ENCODE measurements at places on chromosomes 2 and 18.

DNA sequence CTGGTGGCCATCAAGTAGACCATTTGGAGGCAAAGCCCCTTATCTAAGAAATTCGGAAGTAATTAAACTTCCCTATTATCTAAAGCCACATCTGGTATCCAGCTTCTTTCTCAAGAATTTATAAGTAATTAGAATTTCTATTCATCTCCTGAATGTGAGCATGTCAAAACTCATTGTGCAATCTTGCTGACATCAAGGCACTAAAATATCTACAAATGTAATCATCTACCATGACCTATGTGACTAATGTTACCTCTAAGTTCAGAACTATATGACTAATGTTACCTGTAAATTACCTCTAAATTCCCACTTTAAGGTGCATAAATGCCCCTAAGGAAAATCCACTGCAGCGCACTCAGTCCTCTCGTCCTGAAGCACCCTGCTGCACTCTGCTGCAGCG is 773.0 kb downstream of the CPS1 start:
- no peak for DNase-seq

- DNase-seq: no peak
Measured at GRCh38 chr2:184472481-184472880, 125.8 kb upstream of the ZNF804A start.

GRCh38 chr2:189851174-189851826 is 67.0 kb downstream of the PMS1 start:
- DNase-seq: no peak

DNA sequence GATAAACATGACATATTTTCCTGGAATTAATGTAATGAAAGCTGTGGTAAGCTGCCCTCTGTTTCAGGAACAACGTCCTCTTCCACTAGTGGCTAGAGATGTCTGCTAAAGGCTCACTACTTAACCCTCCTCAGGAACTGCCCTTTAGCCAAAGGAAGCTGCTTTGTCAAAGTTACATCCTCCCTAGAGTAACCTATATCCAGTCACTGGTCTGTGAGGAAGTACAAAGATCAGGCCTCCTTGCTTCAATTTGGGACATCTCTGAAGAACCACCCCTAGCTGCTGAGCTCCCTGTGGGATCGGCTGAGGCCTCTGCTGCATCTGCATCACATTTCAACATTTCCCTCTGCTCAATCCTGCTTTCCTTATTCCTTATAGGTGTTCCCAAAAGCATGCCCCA is 107.8 kb downstream of the PRELID3A start:
- DNase-seq: no peak

DNA sequence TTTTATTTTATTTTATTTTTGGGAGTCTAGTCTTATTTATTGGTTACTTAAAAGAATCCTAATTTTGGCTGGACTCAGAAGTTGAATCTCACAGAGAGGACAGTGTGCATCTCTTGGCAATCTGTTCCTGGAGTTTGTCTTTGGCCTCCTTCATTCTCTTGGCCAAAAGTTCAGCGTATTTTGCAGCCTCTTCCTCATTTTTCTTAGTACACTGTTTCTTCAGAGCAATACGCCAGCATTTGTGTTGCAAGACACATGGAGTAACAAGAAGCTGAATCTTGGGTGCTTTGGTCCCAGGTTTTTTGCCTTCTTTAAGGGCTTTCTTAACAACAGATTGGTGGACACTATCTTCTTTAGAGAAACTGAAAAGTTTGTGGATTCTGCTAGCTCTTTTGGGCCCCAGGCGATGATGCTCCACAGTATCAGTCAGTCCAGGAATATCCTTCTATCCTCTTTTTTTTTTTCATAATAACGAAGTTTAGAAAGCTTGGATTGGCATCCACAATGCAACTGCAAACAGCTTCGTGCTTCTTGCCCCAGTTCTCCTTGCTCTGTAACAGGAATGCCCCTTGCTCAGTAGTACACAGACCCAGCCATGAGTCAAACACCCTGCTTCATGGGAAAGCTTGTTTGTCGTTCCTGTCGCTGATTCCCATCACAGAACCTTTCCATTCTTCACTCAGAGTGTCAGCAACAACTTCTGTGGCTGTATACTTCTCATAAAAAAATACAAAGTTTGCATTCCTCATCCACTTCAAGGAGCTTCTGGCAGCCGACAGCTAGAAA is 34.8 kb upstream of the RFX8 start:
- no peak for DNase-seq

GRCh38 chr2:201059961-201060755 is 11.3 kb downstream of the HYCC2 start:
- no peak for DNase-seq

DNA sequence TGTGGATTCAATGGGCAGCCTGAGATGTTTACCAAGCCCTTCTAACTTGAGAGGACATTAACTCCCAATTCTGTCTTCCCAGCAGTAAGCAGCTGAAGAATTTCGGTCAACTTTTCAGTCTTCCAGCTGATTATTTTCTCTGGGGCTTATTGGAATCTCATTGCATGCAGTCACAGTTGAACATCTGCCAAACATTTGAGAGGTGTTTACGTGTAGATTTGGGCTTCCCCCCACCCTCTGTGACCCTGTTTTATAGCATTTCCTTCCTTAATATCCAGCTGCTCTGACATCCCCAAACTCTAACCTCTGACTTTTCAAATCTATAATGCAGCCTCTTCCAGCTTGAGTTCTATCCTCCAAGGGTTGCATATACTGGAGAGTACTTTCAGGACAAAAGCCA is 16.5 kb upstream of the VIT start:
- DNase-seq: no peak

- DNase-seq: no peak
Measured at GRCh38 chr2:52210161-52210560, 1178.2 kb upstream of the NRXN1 start.

- DNase-seq: no peak
Measured at GRCh38 chr2:121015971-121016485, 269.0 kb downstream of the TFCP2L1 start.

DNA sequence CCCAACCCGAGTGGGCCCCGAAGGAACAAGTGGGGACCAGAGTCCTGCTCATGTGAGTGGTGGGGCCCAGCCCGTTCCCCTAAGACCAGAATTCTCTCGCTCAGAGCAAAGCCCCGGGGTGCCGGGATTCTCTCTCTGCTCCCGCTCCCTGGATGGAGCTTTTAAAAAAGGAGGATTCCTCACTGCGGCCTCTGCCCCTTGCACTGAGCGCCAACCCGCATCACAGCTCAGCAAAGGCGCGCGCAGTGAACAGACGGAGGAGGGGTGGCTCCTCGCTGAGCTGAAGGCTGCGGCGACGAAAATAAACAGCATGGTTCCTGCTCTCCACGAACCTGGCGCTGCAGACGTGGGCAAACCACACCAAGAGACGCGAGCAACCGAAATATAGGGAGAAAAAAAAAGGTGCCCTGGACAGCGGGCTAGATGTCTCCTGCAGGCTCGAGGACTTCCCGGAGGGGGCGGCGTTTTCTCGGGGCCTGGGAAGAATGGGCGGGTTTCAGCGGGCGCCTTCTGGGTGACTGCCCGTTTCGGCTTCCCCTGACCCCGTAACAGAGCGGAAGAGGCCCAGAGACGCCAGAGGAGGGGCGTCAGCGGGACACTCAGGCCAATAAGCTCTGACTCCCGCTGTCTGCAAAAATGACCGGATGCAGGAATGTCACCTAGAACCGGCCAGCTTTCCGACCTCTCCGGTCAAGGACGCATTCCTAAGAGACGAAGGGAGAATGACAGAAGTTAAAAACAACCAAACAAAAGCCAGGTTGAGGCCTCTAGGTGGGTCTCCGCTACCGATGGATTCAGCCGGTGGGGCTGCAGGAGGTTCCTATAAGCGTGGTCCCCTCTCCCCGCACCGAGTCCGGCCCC is 819 bp upstream of the KLF11 start:
- DNase-seq: peak; percentile 26

DNA sequence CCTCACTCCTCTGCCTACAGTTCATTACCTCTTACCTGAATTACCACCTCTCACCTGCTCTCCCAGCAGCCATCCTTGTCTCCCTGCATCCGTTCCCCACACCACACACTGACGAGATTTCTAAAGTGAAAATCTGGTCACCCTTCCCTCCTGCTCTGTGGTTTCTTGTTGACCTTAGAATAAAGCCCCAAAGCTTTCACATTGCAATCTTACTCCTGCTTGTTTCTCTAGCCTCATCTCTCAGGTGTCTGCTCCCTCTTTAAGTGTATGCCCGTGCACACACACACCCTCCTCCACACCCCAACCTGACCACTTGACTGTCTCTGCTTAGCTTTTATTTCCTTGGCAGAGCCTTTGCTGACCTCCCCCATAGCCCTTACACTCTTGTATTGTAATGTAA is 122.0 kb upstream of the SKOR2 start:
- DNase-seq: no peak

- DNase-seq: no peak
Measured at GRCh38 chr2:28193630-28194403, 198.8 kb upstream of the FOSL2 start.

- DNase-seq: no peak
Measured at GRCh38 chr2:186205254-186205911, 280.7 kb upstream of the ZC3H15 start.

- no peak for DNase-seq
Measured at GRCh38 chr2:127091148-127091547, 15.8 kb downstream of the BIN1 start.

DNA sequence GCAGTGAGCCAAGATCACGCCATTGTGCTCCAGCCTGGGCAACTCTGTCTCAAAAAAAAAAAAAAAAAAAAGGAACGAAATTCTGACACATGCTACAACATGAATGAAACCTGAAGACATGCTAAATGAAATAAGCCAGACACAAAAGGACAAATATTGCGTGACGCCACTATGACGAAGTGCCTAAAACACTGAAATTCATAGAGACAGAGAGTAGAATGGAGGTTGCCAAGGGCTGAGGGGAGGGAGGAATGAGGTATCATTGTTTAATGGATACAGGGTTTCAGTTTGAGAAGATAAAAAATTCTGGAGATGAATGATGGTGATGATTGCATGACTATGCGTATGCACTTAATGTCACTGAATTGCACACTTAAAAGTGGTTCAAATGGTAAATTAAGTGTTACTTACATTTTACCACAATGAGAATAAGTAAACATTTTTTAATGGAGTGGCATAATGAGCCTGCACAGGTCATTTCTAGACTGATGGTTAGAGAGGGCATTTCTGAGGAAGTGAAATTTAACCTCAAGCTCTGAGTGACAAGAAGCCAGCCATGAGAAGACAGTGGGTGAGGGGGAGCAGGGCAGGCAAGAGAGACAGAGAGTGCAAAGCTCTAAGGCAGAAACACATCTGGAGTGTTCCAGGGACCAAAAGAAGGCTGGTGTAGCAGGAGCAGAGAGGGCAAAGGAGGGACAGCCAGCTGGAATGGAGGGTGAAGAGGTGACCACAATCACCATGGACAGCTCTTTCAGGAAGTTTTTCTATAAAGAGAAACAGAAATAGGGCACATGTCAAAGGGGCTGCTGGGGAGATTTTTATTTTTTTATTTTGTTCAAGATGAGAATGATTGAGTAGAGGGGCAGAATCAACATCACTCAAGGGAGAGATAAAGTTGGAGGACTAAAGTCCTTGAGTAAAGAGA is 20.6 kb upstream of the EXOC6B start:
- no peak for DNase-seq

GRCh38 chr18:57891707-57892391 is 88.7 kb upstream of the ATP8B1 start:
- no peak for DNase-seq

DNA sequence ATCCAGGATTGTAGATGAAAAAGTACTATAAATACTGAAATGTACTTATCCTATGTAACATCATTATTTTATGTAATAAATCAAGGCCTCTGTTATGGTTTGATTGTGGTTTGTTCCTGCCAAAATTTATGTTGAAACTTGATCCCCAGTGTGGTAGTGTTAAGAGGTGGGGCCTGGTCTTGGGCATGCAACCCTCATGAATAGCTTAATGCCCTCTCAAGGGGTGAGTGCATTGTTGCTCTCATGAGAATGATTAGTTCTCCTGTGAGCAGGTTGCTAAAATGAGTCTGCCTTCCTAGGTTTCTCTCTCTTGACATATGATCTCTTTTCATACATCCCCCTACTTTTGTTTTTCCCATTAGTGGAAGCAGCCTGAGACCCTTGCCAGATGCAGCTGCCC is 915.4 kb downstream of the TSN start:
- no peak for DNase-seq

DNA sequence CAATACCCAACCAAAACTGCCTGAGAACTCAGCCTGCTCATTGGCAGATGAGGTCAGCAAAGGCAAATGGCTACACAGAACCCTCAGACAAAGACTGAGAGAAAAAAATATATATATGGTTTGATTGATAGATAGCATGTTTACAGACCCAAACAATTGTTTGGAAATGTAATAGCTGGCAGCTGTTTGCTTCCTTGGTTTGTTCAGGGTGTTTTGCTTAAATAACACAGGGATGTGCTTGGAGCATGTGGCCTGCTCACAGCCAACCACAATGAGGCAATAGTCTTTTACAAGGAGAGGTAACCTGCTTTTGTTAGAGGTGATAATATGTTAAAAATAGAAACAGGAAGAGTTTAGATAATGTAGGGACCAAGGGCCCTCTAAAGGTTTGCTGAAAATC is 84.5 kb downstream of the PDK1 start:
- no peak for DNase-seq

DNA sequence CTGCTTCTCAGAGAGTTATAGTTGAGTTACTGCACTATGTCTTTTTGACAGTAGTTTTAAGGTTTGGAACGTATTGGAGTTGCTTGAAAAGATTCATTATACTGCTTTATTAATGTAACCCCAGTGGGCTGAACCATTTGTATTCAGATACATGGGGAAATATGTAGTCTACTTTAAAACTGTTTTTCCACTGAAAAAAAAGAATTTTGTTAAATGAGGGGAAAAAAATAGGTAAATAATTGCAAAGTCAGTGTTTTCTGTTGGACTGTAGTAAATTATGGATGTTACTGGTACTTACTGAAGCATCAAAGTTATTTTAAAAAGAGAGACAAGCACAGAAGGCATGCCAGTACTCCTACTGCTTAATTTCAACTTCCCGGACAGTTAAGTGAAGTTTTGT is 36.4 kb downstream of the ZC3H15 start:
- no peak for DNase-seq

DNA sequence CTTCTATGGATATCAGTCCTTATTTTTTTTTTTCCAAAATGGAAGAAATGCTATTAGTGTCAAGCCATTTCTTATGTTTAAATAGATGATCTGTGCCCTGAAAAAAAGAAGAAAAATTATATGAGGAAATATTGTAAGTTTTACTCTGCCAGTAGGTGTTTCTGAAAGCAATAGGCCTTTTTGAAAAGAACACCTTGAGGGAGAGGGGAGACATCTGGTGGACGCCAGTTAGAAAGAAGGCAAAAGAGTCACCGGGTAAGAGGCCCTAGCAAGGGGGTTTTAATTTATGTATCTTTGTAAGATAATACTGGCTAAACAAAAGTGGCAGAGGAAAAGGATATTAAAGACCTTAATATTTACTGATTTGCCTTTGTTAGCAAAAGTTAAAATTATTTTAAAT is 56.1 kb downstream of the DYNAP start:
- DNase-seq: no peak

DNA sequence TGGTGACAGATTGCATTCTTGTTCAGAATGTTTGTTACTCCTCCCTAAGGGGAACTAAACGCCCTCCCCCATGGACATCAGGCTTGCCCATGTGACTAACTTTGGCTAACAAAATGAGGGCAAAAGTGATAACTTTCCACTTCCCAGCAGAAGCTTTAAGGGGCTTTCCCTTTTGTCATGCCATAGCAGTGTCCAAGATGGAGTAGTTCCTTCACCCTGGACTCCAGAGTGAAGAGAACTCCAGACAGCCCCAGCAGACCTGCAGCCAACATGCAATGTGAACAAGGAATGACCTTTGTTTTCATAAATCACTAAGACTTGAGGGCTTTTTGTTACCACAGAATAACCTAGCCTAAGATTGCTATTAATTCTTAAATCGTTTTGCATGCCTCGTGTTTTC is 163.5 kb downstream of the ZEB2 start:
- no peak for DNase-seq
